ENCODE measurements at places on chromosomes 11 and 22.
A peak's percentile ranks its signal among the peaks of the same experiment; 100 is the strongest.

GRCh38 chr11:17219016-17219415 is 11.2 kb upstream of the PIK3C2A start:
- DNase-seq = no peak

- no peak for DNase-seq
Measured at GRCh38 chr11:11786771-11787170, 55.0 kb upstream of the USP47 start.

GRCh38 chr11:1120532-1121330 is 37.0 kb upstream of the MUC5AC start:
- no peak for DNase-seq

GRCh38 chr11:119108146-119108856 is 1.2 kb downstream of the C2CD2L start:
- DNase-seq = peak; percentile 40

DNA sequence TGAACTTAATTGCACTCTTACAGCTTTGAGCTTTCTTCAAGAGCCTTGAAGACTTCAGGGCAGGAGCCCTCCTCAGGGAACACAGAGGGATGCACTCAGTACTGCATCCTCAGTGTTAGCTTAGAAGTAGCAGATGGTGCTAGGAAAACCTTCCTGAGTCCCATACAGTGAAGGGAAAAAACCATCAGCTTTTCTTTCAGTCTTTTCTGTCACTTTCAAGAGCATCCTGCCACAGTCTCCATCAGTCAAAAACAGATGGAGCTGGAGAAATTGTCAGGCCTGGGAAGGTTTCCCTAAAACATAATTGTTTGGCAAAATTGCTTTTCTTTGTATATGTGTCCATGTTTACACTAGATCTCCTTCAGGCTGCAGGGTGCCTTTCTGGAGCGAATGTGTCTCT is 384.1 kb downstream of the NELL1 start:
- no peak for DNase-seq

- no peak for DNase-seq
Measured at GRCh38 chr11:72433455-72434036, 785 bp downstream of the CLPB start.

GRCh38 chr22:47020166-47020565 is 257.7 kb downstream of the TBC1D22A start:
- no peak for DNase-seq

DNA sequence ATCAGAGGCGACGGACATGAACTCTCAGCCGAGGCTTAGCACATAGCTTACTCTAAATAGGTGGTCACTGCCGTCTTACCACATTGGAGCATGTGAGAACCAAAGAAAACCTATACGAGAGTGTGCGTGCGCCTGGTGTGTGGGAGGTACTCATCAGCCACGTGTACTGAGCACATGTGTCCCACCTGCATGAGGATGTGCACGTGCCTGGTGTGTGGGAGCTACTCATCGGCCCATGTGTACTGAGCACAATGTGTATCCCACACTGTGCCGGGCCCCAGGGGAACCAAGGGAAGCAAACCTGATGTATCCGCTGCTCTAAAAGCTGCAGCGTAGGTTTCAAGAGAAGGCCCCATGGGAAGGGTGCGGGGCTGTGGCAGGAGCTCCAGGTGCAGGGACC is 56.4 kb downstream of the ANO1 start:
- DNase-seq = no peak

Data from activated naive CD8-positive, alpha-beta T cell treated with anti-CD3 and anti-CD28 coated beads for 36 hours (primary cell).